ENCODE measurements at places on chromosomes 3 and 15.

GRCh38 chr15:48409623-48410022, 78.4 kb downstream of the DUT start:
- no peak for DNase-seq

DNA sequence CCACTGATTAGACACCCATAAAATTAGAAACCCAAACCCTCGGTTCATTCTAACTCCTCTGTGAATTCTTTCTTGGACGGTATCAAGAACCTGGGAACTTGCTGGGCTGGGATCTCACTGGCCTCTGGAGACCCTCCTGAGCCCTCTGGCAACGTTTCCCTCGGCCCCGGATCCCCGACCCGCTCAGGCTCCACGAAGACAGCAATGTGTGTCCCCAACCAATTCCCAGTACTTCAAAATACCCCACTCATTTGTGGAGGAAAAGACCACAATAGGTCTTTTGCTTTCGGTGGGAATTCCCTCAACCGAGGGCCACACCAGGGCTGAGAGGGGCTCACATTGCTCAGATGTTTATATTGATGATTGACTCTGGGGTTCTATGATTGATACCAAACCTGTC, 117.9 kb upstream of the PRR20G start:
- no peak for DNase-seq

DNA sequence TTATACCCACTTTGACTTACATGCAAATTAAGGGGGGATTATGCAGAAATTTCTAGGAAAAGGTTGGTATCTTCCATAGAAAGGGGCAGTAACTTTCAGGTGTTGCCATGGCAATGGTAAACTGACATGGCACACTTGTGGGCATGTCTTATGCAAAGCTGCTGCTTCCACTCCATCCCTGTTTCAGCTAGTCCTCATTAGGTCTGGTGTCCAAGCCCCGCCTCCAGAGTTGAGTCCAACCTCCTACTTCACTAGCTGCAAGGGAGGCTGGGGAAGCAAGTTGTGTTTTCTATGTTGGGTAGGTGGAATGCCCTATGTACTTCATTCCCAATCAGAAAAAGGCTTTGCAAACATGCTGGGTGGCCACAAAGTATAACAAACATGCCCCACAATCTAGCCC, 14.7 kb upstream of the KLHL40 start:
- DNase-seq = no peak

DNA sequence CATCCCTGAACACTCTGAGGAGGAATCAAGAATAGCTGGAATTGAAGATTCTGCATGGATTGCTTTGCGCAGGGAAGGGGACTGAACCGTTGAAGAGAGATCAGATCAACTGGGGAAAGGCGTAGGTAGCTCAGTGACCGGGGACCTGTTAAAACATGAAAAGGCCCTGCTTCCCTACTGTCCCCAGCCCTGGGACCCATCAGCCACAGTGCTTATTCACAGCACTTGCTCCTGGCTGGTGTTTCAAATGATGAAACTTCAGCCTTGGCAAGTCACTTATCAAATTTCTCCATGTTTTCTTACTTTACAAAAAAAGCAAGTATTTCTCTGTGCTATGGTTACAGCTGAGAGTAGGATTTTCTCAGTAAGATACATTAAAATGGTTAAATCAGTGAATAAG, 199.3 kb downstream of the MEIS2 start:
- no peak for DNase-seq

DNA sequence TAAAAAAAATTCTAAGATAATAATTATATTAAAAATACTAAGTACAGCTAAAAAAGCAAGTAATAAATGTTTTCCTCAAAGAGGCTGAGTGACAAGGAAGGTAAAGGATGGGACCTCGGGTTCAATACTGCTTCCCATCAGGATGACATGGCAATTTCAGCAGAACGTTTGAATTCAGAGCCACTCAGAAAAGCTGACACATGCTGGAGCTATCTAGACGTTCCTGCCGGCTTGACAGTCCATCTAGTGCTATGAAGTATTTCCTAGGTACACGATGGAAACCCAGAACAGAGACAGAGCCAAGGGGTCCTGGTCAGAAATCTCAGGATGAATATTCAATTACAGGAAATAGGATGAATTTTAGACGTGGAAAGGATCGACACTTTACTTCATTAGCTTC, 361.8 kb downstream of the FGF12 start:
- no peak for DNase-seq

DNA sequence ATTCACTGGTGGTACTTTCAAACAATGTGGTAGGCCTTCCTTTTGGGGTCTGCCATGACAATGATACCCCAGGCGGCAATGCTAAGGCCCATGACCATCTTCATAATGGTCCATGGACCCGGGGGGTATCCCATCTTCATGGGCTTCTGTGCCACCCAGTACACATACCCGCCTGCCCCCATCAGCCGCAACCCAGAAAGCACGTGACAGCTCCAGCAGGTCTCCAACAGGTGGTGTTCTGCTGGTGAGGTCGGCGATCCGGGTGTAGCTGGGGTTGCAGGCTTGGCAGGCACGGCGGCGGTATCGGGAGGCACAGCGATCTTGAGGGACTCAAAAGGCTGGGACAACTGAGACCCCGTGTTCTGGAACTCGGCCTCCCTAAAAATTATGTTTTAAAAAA, 214.5 kb downstream of the SNRPN start:
- no peak for DNase-seq

DNA sequence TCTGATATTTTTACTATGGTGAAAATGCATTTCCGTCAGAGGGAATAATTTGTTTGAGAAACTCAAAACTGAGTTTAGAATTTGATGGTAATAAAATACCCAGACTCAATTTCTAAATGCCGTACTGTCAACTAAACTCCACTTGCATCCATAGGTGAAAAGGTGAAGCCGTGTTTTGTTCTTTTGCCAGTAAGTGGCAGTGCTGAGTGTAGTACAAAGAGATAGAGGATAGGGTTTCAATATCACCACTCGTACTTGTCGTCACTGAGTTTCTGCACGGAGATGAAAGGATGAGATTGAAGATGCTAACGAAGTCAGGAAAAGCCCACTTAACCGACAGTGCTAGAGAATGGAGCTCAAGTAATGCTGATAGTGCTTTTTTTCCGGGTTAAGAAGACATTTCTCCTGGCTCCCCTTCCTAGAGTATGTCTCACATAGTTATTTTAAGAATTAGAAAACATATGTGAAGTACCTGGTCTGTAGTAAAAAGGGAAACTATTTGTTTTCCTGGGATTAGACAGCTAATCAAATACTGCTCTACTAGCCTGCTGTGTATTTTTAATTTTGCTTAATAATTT, 345.1 kb downstream of the IL5RA start:
- no peak for DNase-seq

DNA sequence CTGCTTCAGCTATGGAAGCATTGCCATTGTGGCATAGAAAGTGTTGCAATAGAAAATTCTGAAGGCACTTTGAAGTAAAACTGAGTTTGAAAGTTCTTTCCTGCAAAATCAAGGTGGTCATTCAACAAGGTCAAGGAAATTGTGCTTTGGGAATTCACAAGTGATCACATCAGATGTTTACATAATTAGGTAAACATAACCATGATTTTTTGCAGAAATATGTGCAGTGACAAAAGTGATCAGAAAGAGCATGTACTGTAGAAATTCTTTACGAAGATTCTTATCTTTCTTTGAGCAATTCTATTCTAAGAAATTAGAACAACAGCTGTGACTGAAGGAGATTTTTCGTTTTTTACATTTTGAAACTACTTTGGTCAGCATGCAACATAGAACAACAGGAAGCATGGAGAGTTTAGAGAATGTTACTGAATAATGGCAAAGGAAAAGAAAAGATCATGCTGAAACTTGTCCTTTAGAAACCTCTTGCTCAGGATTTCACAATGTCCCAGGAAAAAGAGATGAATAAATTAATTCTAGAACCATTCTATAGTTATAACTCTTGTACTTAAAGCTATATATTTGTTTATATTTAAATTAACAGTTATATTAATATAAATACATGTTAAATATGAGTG, 643.4 kb upstream of the ARPP21 start:
- DNase-seq = no peak

- DNase-seq = no peak
These were observed 33.1 kb downstream of the RASGRP1 start for GRCh38 chr15:38531509-38531908.

DNA sequence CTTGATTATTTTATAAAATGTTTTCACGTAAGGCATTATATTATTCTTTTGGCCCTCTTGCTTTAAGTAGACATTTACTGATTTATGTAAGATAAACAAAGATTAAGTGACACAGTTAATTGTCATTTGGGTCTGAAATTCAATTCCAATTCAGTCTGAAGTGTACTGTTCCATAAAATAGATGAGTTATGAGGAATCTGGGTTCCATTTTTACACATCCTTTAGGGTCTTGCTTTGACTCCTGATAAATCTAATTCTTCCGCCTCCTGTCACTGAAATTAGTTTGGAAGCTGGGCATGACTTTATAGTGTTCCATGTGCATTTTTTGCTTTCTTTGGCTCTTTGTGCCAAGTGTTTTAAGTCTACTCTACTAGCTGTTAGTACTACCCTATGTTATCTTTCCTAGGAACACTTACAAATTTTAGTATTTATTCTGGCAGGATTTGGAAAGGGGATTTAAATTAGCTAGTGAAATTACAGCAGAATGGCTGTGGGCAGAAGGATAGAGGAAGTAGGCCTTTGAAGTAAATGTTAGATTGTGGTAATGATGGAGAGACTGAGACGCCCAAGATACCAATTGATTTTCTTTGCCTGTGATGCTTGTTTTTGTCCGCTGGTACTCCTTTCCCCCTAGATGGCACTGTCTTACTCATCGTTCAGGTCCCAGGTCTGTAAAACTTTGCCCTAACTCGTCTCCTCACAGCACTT, 14.3 kb downstream of the ARL8B start:
- DNase-seq = peak; percentile 50

DNA sequence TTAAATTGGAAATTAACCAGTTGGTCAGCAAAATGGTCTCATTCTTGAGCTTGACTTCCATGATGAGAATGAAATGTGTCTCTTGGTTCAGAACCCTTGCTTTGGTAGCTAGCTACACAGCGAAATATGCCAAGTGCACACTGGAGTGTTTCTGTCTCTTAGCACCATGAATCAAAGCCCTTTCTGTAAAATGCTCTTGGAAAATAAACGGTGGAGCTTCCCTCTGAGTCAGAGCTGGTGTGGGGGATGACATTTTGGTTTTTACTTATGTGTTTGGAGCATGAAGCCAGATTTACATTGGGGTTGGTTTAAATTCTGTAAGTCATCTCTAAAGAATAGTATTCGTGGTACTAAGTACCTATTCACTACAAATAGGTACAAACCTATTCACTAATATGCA, 85.1 kb upstream of the NANOGP8 start:
- DNase-seq = no peak

- DNase-seq = no peak
These were observed 66.1 kb upstream of the NR2F2 start for GRCh38 chr15:96264351-96264798.

GRCh38 chr15:45385590-45385989, 7.2 kb upstream of the GATM start:
- no peak for DNase-seq

DNA sequence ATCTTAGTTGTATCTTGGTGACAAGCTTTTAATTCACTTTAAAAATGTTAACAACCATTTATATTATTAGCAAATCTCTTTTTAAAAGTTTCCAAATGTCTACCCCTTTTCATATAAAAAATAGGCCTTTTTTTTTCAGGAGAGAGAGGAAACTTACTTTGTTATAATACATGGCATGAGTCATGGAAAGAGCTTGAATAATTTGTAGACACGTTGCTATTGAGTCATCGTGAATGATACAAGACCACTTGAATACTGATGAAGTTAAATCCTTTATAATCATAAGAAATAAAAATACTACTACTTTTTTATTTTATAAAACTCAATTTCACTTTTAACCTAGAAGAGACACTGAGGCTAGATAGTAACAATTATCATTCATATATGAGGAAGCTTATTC, 70.3 kb upstream of the BBX start:
- DNase-seq = no peak

- DNase-seq = no peak
These were observed 60.2 kb downstream of the SLTM start for GRCh38 chr15:58873267-58873666.

DNA sequence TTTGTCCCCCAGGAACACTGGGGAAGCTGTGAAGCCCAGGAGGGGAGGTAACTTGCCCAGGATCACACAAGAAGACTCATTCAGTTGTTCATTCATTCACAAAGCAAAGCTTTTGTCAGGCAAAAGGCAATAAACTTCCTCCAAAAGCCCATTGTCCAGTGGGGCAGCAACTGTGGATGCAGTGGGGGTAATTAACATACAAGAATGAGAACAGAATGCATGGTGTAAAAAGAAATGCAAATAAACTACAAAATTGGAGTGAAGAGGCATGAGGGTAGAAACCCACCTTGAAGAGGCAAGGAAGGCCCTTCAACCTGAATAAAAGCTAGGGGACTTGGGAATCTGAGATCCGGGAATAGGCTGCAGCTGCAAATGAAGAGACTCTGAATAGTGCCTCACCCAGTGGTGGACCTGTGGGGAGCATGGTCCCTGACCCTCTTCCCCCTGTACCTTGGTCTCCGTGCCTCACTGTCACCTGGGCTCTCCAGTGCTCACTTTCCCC, 363.6 kb downstream of the CLSTN2 start:
- DNase-seq = no peak

DNA sequence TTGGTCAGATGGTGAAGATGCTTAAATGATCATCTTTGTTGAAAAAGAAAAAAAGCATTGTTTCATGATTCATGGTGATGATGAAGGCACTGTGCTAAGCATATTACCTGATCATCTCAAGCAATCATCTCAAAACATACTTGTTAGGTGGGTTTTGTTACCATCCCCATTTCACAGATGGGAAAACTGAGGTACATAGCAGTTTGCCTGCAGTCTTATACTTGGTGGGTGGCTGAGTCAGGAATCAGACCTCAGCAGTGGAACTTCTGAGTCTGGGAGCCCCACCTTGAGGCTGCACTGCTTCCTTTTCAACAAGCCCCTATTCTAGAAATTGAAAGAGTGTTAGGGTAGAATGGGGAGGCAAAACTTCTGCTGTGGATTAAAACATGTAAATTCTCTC, 341.1 kb downstream of the THSD4 start:
- DNase-seq = no peak

- no peak for DNase-seq
These were observed 1.4 kb downstream of the CDAN1 start for GRCh38 chr15:42735382-42736165.

DNA sequence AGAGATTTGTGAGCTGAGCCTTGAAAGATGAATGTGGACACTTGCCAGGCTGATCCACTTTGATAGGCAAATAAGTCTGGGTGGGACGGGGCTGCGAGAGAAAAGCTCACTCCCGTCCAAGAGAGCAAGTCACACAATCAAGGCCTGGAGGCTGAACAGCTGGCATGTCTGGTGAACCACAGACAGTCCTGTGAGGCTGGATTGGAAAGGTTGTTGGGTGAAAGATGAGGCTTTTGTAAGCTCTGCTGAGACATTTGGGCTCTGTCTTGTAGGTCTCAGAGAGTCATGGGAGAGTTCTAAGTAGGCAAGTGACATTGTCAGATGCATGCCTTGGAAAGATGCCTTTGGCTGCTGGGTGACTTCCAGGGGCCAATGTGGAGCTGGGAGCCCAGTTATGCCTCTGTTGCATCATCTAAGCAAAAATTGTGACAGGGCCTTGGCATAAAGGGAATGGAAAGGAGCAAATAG, 38.5 kb downstream of the RPLP1 start:
- DNase-seq = no peak

All from central memory CD4-positive, alpha-beta T cell (primary cell).